Stimulated activated CD4-positive, alpha-beta T cell treated with anti-CD3 and anti-CD28 coated beads, Interleukin-15, amount 100 ng/mL, for 48 hours (primary cell): ENCODE measurements at places on chromosomes 7 and 10.

- no peak for DNase-seq
Measured at GRCh38 chr10:110277591-110277990, 27.1 kb downstream of the SMNDC1 start.

DNA sequence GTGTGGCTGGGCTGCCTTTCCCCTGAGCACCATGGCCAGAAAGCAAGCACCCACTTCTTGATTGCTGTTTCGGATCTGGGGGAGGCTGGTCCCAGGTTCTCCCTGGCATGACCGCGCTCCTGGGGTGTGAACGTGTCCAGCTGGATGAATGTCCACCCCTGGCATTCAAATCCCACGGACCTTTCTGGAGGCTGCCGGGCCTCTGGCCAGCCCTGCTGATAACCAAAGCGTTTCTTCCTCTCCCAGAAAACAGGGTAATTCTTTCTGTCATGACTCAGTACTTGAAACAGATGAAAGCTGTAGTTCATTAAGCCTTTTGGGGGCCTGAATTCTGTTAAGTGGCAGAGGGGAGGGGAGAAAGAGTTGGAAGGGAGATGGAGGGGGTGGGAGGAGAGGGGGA is 73.1 kb upstream of the SAMD8 start:
- DNase-seq = no peak

- no peak for DNase-seq
Measured at GRCh38 chr7:70751895-70752294, 380.0 kb upstream of the GALNT17 start.

DNA sequence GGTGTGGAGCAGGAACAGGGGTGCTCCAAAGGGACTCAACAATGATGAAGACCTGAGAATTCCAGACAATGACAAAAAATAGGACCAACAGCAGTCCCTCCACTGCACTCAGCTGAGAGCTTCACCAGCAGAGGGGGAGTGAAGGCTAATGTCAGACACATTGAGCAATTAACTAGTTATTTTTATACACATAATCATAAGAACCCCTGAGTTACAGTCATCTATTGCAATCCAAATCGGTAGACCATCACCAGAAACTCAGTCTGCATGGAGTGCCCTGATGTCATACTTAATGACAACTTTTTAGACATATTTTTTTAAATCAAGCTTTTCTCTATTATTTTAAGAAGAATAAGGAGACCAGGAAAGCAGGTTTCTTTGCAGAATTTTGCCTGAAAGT is 30.6 kb upstream of the IKZF1 start:
- no peak for DNase-seq

- DNase-seq = no peak
Measured at GRCh38 chr10:60465801-60466200, 76.1 kb upstream of the ANK3 start.

DNA sequence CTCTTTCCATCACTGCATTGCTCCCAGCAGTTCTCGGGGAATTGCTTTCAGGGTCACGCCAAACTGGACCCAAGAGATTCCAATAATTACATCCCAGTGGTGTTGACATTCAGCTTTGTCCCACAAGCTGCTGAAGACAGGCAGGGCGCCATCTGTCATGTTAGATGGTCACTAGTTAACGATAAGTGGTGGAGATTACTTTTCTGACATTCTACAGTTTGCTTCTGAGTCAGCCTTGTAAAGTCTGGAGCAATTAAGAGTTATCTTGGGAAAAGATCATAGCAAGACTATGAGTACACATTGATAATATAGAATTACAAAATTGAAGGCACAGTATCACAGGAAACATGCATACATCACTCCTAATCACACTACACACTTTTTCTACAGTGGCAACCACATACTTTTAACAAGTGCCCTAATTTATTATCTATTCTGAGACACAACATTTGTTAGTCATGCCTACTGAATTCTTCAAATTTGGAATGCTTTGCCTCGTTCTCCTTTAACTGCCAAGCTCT is 41.9 kb downstream of the SEMA3C start:
- no peak for DNase-seq

DNA sequence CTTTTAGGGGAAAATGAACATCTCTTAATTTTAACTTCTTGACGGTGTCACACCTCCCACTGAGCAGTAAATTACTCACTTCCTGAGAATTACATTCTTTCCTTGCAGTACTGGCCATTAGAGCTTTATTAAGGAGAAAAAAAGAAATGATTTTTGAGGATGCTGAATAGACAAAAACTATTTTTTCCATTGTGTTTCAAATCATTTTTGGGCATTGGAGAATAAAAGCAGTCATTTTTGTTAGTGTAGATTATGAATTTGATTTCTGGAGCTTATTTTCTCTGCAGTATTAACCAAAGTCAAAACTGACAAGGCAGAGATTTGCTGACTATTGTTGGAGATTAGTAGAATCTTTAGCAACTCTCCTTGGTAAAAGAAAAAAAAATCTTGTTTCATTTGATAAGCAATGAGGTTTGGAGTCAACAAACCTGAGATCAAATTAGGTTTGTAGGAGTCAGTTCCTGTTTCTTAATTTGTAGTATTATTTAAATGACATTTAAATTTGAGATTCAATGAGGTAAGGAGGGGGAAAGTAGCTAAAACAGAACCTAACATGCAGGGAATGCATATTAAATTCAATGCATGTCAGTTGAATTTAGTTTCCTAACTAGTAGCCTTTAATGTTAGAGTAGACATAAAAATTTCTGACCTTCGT is 70.6 kb downstream of the AP3M1 start:
- no peak for DNase-seq
